A172 (cell line): ENCODE measurements at places on chromosomes 2 and 18. TPM values are rescaled to one million over a fixed set of nuclear protein-coding genes. Genes with fewer than 3 reads are reported as not detected.

RBM44 gene
- 0.45 TPM in 1 of 2 replicates, not detected in the other for total RNA-seq

AGXT gene
- 0.07 TPM in 1 of 2 replicates, not detected in the other for total RNA-seq

FTCDNL1 gene
- total RNA-seq, result 2.9 and 4.2 TPM in 2 replicates

ANKRD62 gene
- not detected in 2 replicates for total RNA-seq

WDCP gene
- total RNA-seq, result 10.7 and 14.7 TPM in 2 replicates

XDH gene
- 0.19 and 0.34 TPM in 2 replicates for total RNA-seq

GRCh38 chr2:239876948-239877289, 148.2 kb downstream of the NDUFA10 start:
- no peak for DNase-seq

DNA sequence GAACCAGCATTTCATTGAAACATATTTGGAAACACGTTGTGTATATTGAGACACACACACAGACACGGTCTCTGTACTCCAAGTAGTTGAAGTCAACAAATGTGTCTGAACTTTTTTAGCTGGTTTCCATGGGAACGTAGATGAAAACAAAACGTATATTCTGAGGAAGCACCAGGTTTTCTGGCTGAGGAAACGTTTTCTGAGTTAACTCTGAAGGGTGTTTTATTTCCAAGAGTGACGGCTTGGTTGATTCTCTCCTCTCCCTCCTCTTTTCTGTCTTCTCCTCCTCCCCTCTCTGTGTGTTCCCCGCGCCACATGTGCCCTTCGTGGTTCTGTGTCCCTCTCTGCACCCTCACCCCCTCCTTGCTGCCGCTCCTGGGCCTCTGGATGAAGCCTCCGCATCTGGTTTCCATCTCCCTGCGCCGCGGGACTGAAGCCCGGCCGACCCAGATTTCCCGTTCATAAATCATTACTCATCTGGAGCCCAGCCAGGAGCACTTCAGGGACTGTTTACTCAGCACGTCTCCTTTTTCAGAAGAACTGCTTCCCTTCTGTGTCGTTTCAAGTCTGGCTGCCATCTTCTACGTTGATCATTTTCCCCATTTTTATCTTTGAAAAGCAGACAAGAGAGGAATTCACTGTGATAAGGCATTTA, 122.7 kb downstream of the COL6A3 start:
- peak; percentile 89 for DNase-seq

DNA sequence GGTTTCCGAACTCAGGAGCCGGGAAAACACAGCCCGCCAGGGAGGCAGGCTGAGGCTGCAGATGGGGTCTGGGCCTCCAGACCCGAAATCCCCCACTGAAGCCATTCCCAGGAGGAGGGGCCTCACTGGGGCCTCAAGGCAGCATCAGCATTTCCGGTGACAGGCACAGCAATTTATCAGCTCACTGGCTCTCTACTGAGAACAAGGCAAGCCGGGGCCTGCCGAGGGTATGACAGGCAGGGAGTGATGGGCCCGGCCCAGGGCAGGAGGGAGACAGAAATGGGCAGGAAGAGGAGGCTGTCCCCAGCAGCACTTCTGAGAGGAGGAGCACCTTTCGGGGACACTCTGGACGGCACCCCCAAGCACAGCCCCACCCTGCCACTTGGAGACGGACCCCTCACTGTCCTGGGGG, 12.5 kb downstream of the SDC1 start:
- DNase-seq, result no peak

GRCh38 chr2:73134471-73134870, 21.7 kb upstream of the RAB11FIP5 start:
- peak; percentile 14 for DNase-seq

DNA sequence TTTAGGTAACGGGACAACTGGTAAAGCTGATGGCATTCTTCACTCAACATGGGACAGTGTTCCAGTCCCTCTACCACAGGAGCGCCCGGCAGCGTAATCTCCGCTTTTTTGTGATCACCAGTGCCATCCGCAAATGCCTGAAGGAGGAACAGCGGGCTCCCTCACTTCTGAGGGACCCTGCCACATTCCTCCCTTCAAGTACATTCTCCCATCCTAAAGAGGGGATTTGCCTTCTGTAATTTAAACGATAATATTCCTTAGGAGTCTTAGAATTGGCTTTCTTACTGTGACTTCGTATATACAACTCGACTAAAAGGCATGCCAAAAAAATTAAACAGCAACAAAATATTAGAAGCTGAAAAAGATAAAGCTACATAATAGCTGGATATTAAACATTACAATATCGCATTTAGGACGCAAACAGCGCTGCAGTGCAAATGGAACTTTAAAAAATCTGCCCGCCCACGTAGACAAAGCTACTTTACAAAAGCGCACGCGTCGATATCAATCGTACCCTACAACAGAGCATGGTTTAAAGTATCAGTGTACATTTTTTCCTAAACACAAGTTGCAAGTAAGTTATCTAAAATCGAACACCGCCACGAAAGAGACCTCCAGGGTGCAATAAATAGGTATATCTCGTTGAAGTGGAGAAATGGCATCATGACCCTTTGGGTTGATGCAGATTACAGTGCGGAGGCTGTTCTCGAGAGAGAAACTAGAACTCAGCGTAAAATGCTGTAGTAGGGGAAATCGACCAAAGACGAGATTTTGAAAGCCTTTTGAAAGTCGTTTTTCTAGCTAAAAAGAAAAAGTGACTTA, 2.3 kb upstream of the VSNL1 start:
- DNase-seq, result no peak

DNA sequence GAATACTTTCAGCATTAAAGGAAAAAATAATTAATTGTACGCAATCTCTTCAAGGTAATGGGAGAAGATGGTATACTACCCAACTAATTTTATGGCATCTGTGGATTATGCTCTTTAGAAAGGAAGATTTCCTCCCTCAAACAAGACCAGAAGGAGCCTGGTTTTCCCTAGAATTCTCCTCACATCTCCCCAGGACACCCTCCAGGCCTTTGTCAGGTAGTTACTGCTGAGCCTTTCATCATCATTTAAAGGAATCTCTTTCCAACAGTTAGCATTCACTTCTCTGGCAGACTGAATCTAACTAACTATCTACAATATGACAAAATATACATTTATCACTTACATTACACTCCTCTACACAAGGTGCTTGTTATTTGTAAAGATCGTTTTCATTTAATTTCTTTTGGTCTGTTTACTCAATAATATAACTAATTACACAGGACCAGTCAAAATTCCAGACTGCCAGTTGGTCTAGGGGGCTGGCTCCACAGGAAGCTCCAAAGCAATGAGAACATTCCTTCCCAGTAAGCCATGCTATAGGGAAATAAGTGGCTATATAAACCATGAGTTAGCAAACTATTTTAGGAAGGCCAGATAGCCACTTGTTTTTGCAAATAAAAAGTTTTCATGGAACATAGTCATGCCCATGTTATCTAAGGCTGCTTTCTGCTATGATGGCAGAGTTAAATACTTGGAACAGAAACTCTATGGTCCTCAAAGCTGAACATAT, 19.1 kb downstream of the ZNF24 start:
- no peak for DNase-seq

- DNase-seq, result no peak
These were observed 68.3 kb downstream of the KCNF1 start for GRCh38 chr2:10980071-10980470.

- peak; percentile 6 for DNase-seq
These were observed 129.8 kb downstream of the METTL4 start for GRCh38 chr18:2441544-2441943.

DNA sequence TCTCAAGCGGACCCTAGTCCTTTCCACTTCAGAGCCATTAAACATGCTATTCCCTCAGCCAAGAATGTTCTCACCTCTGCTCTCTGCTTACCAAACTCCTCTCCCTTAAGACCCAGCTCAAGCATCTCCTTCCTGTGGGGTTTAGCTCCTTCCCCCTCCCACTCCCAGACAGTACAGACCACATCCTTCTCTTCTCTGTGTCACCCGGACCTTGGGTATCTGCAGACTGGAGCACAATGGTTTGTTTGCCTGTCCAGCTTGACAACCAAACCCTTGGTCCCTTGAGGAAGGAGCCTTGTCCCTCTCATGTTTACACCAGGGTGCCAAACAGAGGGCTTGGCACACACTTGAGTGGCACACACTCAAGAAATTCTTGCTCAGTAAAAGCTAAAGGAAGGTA, 4.1 kb upstream of the CD8A start:
- no peak for DNase-seq

GRCh38 chr2:186027922-186028321, 289.3 kb downstream of the FSIP2 start:
- no peak for DNase-seq

GRCh38 chr18:74139411-74139810, 8.2 kb downstream of the FBXO15 start:
- DNase-seq, result no peak

DNA sequence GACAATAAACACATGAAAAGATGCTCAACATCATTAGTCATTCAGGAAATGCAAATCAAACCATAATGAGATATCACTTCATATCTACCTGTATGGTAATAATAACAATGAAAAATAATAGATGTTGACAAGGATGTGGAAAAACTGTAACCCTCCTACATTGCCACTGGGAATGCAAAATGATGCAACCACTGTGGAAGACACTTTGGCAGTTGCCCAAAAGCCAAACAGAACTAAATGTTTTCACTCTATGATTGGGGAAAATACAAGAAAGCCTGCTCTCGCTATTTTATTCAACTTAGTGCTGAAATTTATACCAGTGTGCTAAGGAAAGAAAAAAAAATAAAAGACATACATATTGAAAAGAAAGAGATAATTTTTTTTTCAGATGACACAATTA, 934.5 kb downstream of the CNTNAP5 start:
- no peak for DNase-seq

GRCh38 chr2:197215748-197216360, 94.7 kb downstream of the ANKRD44 start:
- DNase-seq, result peak; percentile 32
